Calu3 (cell line): ENCODE measurements at places on chromosomes 7 and 10. TPM values are rescaled to one million over a fixed set of nuclear protein-coding genes. Genes with fewer than 3 reads are reported as not detected.

Gene ZYX
- total RNA-seq, result 114 and 119 TPM in 2 replicates

Gene ACTR3C
- total RNA-seq, result 22.8 and 26.0 TPM in 2 replicates

Gene PLXNA4
- 0.24 TPM in 1 of 2 replicates, not detected in the other for total RNA-seq

Gene GSAP
- total RNA-seq, result 23.3 and 26.0 TPM in 2 replicates

Gene MYL10
- not detected in 2 replicates for total RNA-seq

Gene SCIN
- 22.6 and 28.3 TPM in 2 replicates for total RNA-seq

Gene PRPS1L1
- not detected in 2 replicates for total RNA-seq

Gene GIMAP7
- total RNA-seq, result not detected in 2 replicates

Gene SPDYE5
- total RNA-seq, result not detected in 2 replicates

Gene RAMP3
- total RNA-seq, result not detected in 2 replicates

Gene DPYSL4
- total RNA-seq, result 0.17 TPM in 1 of 2 replicates, not detected in the other
